Activated T-cell treated with anti-CD3 and anti-CD28 coated beads for 24 hours (primary cell): ENCODE measurements at places on chromosomes 1 and 21.

- no peak for DNase-seq
These were observed 35.2 kb downstream of the NENF start for GRCh38 chr1:212467843-212468482.

- no peak for DNase-seq
These were observed 241.2 kb downstream of the TRABD2B start for GRCh38 chr1:47756006-47756405.

- no peak for DNase-seq
These were observed 1067.0 kb downstream of the ADGRL2 start for GRCh38 chr1:82867781-82868180.

- DNase-seq = no peak
These were observed 170.8 kb downstream of the ADSS2 start for GRCh38 chr1:244280859-244281258.

- no peak for DNase-seq
These were observed 4.7 kb downstream of the ZBTB7B start for GRCh38 chr1:155007251-155007828.

GRCh38 chr1:157978586-157979403, 14.7 kb upstream of the KIRREL1 start:
- DNase-seq = no peak

GRCh38 chr1:80675454-80675853, 1125.3 kb upstream of the ADGRL2 start:
- DNase-seq = no peak

GRCh38 chr1:226411619-226412018, 3.7 kb upstream of the PARP1 start:
- no peak for DNase-seq

GRCh38 chr1:202562444-202563060, 147.7 kb downstream of the SYT2 start:
- no peak for DNase-seq

GRCh38 chr1:161725908-161726472, 4.6 kb downstream of the FCRLB start:
- no peak for DNase-seq

DNA sequence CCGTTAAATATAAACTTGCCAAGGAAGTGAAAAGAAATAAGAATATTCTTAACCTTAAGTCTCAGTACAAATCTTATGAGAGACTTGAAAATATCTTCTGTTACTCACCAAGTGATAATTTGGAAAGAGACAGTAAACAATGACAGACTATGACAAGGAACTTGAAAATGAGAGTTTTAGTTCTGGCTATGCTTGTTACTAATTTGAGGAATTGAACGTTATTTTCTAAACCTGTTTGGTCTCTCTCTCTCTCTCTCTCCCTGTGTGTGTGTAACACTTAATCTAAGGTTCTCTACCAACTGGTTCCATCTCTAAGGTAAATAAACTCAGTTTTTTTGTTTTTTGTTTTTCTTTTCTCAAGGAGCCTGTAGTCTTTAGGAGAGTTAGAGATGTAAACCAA, 161.8 kb downstream of the AMY1C start:
- DNase-seq = no peak

GRCh38 chr1:48196237-48196636, 26.3 kb upstream of the SLC5A9 start:
- DNase-seq = no peak

GRCh38 chr1:185531838-185532237, 202.4 kb upstream of the HMCN1 start:
- no peak for DNase-seq

GRCh38 chr1:157399984-157400382, 152.3 kb downstream of the FCRL5 start:
- DNase-seq = no peak

DNA sequence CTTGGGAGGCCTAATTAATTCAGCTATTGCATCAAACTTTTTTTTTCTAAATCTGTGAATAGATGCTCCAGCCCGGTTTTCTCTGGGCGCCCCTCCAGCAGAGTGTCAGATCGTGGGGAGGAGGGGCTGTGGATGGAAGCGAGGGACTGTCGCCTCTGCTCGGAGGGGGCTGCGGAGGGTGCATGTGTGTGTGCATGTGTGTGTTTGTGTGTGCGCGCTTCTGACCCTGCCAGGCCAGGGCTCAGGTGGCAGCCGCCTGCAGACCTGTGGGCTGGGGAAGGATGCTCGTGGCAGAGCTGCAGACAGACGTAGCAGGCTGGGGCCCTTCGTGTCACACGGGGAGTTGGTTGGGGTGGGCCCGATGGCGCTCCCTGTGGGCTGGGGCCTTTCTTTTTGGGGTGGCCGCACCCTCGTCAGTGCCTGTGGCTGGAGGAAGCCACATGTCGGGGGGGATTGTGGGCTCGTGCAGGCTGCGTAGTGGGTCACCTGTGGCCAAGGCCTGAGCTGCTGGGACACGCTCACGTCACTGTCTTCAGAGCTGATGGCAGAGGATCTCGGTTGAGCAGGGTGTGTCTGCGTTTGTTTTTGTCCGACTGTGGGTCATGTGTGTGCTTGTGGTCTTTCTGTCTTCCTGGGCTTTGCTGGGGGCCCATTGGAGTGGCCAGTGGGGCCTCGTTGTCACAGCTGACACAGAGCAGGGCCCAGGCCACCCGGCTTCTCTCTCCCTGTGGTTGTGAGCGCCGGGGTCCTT, 2.8 kb downstream of the SKI start:
- no peak for DNase-seq

DNA sequence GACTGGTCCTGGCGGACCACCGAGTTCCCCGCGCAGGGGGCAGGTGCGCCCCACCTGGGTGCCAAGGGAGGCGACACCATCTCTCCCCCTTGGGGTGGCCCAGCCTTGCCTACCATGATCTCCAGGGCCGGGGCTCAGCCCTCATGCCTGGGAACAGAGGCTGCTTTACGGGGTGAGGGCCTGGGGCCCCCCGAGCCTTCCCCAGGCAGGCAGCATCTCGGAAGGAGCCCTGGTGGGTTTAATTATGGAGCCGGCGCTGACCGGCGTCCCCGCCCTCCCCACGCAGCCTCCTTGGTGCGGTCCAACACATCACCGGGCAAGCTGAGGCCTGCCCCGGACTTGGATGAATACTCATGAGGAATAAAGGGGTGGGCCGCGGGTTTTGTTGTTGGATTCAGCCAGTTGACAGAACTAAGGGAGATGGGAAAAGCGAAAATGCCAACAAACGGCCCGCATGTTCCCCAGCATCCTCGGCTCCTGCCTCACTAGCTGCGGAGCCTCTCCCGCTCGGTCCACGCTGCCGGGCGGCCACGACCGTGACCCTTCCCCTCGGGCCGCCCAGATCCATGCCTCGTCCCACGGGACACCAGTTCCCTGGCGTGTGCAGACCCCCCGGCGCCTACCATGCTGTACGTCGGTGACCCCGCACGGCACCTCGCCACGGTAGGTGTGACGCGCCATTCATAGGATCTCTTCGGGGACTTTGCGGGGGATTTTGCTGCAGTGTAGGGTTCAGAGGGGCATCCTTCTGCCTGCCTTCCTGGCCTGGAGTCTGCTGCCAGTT, 38.2 kb downstream of the TP73 start:
- DNase-seq = no peak

GRCh38 chr1:203584035-203584434, 42.6 kb upstream of the ATP2B4 start:
- no peak for DNase-seq

GRCh38 chr1:153366261-153366660, 8.6 kb downstream of the S100A9 start:
- DNase-seq = no peak

DNA sequence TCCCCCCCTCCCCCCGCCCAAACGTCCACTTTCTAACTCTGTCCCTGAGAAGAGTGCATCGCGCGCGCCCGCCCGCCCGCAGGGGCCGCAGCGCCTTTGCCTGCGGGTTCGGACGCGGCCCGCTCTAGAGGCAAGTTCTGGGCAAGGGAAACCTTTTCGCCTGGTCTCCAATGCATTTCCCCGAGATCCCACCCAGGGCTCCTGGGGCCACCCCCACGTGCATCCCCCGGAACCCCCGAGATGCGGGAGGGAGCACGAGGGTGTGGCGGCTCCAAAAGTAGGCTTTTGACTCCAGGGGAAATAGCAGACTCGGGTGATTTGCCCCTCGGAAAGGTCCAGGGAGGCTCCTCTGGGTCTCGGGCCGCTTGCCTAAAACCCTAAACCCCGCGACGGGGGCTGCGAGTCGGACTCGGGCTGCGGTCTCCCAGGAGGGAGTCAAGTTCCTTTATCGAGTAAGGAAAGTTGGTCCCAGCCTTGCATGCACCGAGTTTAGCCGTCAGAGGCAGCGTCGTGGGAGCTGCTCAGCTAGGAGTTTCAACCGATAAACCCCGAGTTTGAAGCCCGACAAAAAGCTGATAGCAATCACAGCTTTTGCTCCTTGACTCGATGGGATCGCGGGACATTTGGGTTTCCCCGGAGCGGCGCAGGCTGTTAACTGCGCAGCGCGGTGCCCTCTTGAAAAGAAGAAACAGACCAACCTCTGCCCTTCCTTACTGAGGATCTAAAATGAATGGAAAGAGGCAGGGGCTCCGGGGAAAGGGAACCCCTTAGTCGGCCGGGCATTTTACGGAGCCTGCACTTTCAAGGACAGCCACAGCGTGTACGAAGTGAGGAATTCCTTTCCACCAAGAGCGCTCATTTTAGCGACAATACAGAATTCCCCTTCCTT, 158.1 kb downstream of the RUNX1 start:
- DNase-seq = no peak

DNA sequence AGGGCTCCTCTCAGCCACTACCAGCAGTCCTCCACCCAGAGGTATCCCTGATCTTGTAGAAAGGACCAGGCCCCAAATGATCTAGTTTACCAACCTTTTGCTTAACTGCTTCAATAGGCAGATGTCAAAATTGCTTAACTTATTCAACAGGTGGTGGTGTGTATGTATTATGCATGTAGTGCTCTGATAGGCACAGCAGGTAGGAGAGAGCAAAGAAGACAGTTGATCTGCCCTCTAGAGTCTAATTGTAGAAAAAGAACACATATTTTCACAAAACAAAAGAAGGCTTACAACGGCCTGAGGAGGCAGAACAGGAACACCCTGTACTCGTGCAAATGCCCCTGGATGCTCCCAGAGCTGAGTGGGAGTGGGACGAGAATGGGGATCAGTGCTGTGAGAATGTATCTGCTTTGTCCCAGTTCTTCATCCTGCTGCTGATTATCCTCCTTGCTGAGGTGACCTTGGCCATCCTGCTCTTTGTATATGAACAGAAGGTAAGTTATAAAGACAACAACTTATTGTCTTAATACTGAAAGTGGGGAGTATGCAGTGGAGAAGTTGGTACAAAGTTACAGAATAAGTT, 21.1 kb downstream of the CD53 start:
- DNase-seq = no peak

DNA sequence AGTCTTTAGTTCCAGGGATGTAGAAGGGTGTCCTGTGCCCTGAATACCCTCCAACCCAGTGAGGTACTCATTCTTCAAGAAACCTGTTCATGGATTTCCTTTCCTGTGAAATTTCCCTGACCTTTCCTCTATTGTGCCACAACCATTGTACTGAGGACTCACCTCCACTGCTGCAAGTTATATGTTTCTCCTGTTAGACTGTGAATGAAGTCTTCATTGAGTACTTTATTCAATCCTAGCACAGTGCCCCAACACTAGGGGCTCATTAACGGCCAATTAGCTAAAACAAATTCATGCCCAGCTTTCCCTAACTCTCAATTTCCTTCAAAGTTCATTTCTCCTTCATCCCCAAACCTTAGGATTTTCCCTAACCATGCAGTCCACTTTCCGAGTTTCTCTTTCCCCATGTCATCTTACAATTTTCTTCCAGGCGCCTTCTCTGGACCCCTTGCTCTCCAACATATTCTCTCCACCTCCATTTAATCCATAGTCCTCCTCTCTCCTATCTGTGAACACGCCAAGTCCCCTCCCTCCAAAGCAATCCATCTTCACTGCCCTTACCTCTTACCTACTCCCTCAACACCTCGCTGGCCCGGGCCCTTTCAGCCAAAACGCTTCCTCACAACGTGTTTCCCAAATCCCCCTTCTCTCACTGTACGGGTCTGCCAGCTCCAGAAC, 1.3 kb downstream of the TRIM33 start:
- no peak for DNase-seq

DNA sequence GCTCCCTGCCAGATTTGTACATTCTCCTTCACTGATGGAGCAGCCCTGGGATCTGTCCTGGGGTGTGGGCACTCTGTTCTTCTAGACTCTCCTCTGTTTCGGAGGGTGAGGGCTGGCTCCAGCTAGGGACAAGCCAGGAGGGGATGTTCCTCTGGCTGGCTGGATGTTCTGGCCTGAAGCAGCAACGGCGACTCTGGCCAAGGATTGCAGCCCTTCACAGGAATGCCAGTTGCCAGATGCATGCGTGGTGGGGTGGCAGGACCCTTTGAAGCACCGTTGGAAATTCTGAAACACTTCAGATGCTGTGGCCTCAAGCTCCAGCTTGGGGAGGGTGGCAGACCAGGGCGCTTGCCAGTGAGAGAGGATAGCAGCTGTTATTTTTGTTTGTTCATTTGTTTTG, 210.9 kb downstream of the TRABD2B start:
- no peak for DNase-seq

DNA sequence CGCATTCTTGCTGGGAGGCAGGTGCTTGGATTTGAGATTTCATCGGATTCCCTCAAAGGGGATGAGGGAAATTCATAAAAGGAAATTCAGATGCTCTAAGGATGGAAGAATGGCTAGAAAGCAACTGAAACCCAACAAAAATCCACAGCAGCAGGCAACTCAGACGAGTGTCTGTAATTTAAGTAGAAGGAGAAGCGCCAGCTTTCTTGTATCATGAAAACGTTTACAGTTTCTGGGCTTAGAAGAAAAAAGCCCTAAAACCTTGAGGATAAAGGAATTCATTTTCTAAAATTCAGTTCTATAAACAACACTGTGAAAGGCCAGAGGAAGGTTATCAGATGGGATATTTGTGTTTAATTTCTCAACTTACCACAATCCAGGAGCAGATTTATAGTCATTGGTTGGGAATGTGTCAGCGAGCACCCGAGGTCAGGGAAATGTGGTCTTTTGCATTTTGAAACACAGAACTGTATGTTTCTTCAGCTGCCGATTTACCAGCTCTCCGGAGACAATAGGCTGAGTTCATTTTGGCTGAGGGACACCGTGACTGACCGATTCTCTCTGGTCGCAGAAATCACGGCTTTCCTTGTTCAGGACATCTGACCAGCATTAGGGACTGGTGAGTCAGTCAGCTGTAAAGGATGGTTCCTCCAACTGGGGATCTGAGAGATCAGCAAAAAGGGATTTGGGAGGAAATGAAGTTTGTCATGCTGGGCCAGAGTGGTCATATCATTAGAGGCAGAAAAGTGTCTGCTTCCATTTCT, 111.6 kb upstream of the ERRFI1 start:
- DNase-seq = no peak
